Activated CD4-positive, alpha-beta T cell treated with anti-CD3 and anti-CD28 coated beads, Interleukin-2, amount 10 ng/mL, durations not matched to agents 24 days and 14 days (primary cell): ENCODE measurements at places on chromosomes 7 and 10. TPM values are rescaled to one million over a fixed set of nuclear protein-coding genes. Genes with fewer than 3 reads are reported as not detected.

GRCh38 chr7:135757719-135758411, 9.3 kb upstream of the FAM180A start:
- no peak for DNase-seq

GRCh38 chr7:36937754-36938563, 213.7 kb upstream of the AOAH start:
- DNase-seq, result peak; percentile 90

DNA sequence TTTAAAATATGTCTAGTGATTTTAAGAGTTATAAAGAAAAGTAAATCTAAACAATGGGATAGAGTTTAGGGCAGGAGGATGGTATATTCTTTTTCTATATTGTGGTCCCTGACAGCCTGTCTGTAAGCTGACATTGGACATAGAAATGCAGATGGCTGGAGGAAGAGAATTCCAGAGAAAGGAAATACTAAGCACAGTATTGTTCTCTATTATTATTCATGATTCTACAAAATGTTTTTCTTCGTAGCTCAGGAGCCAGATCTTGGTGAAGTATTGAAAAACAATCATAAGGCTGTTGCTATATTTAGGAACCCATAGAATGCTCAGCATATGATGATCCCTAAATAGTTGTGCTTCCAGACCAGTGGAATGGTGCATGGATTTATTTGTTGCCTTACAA, 117.0 kb upstream of the FAM3C start:
- DNase-seq, result no peak

GRCh38 chr7:139953229-139953628, 109.5 kb downstream of the PARP12 start:
- DNase-seq, result no peak

DNA sequence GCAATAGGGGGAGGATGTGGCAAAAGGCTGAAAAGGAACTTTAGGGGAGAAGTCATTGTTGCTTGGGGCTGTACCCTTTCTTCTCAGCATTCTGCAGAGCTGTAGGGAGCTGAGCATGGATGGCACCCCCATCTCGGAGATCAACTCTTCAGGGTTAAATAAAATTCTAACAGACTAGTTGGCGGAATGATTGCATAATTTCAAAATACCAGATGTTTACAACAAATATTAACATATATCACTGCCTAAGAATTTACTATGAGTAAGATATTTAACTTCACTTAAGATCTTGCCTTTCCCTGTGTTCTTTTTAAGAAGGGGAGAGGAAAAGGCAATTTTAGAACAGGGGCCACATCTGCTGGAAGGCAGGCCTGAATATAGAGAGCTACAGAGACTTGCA, 509 bp upstream of the OR2F1 start:
- DNase-seq, result no peak

GRCh38 chr7:44849259-44849884, 1.5 kb upstream of the H2AZ2 start:
- DNase-seq, result no peak

DNA sequence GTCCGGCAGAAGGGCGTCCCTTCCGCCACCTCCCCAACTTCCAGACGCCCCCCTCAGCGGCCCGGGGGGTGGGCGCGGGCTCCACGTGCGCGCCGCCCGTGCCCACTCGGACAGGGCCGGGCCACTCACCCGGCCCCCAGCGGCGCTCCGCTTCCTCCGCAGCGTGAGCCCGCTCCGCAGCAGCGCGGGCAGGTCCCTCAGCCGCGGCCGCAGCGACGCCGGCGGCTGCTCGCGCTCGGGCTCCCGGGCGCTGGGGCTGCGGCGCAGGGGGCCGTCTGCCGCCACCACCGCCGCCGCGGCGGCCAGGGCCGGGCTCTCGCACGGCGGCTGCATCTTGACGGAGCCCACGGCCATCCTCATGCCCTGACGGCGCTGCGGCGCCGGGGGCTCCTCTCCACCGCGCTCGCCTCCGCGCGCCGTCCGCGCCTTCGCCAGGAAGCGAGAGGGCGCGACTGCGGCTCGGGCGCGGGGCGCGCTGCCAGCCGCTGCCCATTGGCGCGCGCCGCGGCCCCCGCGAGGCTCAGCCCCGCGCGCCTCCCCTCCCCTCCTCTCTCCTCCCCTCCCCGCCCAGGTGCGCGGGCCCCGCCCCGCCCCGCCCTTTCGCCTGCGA, at the start of gene RAPGEF5:
Gene RAPGEF5, minus strand, starts transcription at position 454 of the 610 bp plus-strand sequence. Its CDS starts 94 bp downstream, at position 360.
- DNase-seq, result no peak

The TRIL gene
- 0.12 and 0.16 TPM in 2 replicates for total RNA-seq

The NXPH1 gene
- total RNA-seq, result not detected in 2 replicates

The ENTPD1 gene
- 13.0 and 17.0 TPM in 2 replicates for total RNA-seq

The NET1 gene
- total RNA-seq, result 35.1 and 40.3 TPM in 2 replicates
